ENCODE measurements at places on chromosomes 7 and 10. TPM values are rescaled to one million over a fixed set of nuclear protein-coding genes. Genes with fewer than 3 reads are reported as not detected.

GRCh38 chr10:21490711-21491105, 34.8 kb downstream of the SKIDA1 start:
- no peak overlapping the region for H3K27ac ChIP-seq
- H3K4me3 ChIP-seq: no peak overlapping the region
- no peaks in the 10 kb centered on the region for H3K36me3 ChIP-seq
- H3K4me1 ChIP-seq: peaks cover 5% of the 10 kb centered on the region

Gene TMEM270
- not detected for total RNA-seq

- H3K27me3 ChIP-seq: peaks cover 6% of the 10 kb centered on the region
- no peak overlapping the region for H3K27ac ChIP-seq
- DNase-seq: no peak
Measured at GRCh38 chr10:2623675-2624274, 443.6 kb upstream of the PFKP start.

DNA sequence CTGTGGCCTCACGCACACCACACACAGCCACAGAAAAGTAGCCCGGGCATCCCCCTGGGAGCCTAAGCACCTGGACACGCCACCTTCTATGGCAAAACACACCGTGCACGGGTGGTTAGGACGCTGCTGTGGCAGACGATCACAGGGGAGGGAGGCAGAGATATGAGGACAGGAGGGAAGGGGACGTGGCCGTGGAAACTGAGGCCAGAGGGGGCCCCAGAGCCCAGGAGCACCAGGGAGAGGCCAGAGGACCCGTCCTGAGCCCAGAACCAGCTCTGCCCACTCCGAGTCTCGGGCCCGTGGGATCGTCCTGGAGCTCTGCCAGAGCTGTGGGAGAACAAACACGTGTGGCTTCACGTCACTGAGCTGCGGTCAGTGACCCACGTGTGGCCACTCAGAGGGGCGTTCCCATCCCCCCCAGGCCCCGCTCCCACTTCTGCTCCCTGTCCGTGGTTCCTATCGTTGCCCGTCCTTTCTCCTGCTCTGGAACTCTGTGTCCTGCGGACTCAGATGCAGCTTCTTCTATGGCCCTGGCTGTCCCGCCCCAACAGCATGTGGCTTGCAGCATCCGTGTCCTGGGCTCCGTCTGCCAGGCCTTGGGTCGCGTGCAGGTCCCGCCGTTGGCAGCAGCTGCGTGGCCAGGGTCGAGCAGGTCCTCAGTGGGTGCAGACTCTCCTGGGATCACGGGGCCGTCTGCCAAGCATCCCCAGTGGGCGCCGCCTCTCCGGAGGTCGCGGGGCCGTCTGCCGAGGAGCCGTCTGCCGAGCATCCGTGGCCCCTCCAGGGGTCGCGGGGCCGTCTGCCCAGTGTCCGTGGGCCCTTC, 31.0 kb downstream of the GET4 start:
- H3K4me3 ChIP-seq: no peak overlapping the region
- H3K36me3 ChIP-seq: no peaks in the 10 kb centered on the region

DNA sequence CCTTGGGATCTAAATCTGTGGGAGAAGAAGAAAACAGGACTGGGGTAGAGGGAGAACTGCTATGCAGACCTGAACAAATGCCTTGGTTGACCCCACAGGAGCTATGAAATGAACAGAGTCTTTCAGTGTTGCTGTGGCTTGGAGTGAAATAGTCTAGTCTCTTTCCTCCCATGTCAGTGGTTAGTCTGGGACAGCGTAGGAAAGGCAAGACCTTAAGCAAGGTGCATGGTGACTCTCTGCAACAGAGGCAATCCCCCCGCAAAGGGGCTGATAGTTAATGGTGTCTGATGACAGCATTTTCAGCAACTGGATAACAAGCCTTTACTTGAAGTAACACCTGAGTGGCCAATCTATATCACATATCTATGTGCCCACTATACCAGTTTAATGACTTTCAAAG, 62.3 kb downstream of the ARL4A start:
- H3K27ac ChIP-seq: no peak overlapping the region
- no peaks in the 10 kb centered on the region for H3K36me3 ChIP-seq
- H3K4me1 ChIP-seq: no peaks in the 10 kb centered on the region
- no peaks in the 10 kb centered on the region for H3K27me3 ChIP-seq

- H3K4me1 ChIP-seq: no peaks in the 10 kb centered on the region
- H3K4me3 ChIP-seq: no peak overlapping the region
- no peaks in the 10 kb centered on the region for H3K27me3 ChIP-seq
- H3K36me3 ChIP-seq: no peaks in the 10 kb centered on the region
- DNase-seq: no peak
Measured at GRCh38 chr10:36801660-36802059, 323.7 kb upstream of the ANKRD30A start.

- H3K4me3 ChIP-seq: peak overlapping the region; percentile 80
- H3K27me3 ChIP-seq: peaks cover 21% of the 10 kb centered on the region
- DNase-seq: peak; percentile 63
Measured at GRCh38 chr10:99329554-99330346, 594 bp downstream of the CNNM1 start.

- no peak for DNase-seq
- no peak overlapping the region for H3K4me3 ChIP-seq
- no peak overlapping the region for H3K27ac ChIP-seq
- H3K27me3 ChIP-seq: peaks cover 6% of the 10 kb centered on the region
- no peaks in the 10 kb centered on the region for H3K36me3 ChIP-seq
Measured at GRCh38 chr10:86317949-86318725, 48.5 kb downstream of the GRID1 start.

GRCh38 chr10:132685101-132685891, 100.7 kb downstream of the NKX6-2 start:
- H3K36me3 ChIP-seq: peaks cover 13% of the 10 kb centered on the region
- H3K27ac ChIP-seq: no peak overlapping the region
- H3K27me3 ChIP-seq: peaks cover 4% of the 10 kb centered on the region
- no peak overlapping the region for H3K4me3 ChIP-seq

Gene MAGI2
- total RNA-seq: 64.2 TPM
